ENCODE measurements at places on chromosomes 2 and 18.

GRCh38 chr2:46978723-46979122 is 63.1 kb upstream of the MCFD2 start:
- no peak for DNase-seq

GRCh38 chr2:135993421-135993820 is 8.0 kb upstream of the DARS1 start:
- no peak for DNase-seq

- DNase-seq = no peak
Observed at GRCh38 chr2:54535599-54536195, 79.6 kb downstream of the SPTBN1 start.

DNA sequence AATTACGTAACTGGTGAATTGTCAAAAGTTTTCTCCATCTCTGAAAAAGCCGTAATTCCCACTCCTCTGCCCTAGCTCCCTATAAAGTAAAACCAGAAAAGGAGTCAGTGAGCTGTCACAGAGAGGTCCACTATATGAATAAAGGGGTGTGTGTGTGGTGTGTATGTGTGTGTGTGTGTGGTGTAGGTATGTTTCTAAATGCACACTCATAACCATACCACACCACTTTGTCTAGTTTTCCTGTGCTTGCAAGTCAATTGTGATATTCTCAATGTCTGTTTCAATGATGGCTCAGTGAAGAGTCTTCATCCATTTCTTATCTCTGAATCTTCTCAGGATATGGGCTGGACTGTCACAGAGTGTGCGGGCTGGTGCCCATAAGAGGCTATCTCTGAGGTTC is 54.8 kb upstream of the CCDC68 start:
- DNase-seq = no peak

GRCh38 chr2:9266711-9267110 is 60.1 kb downstream of the ASAP2 start:
- DNase-seq = no peak

- DNase-seq = no peak
Observed at GRCh38 chr2:171325886-171326585, 107.8 kb downstream of the METTL8 start.

GRCh38 chr2:18176679-18177215 is 298.3 kb downstream of the KCNS3 start:
- no peak for DNase-seq

DNA sequence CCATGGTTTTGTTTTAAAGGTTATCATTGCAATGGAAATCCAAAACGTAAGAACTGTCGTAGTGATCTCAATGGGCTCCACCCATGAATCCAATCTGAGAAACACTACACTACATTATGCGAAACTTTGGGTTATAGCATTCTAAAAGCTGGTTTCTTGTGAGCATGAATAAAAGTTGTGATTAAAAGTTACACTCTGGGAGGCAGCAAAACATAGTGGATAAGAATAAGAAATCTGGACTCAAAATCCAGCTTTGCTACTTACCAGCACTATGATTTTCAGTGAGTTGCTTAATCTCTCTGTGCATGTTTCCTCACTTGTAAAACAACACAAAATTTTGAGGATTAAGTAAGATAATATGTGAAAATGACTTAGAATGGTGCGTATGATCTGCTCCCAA is 25.7 kb upstream of the THOC1 start:
- no peak for DNase-seq

DNA sequence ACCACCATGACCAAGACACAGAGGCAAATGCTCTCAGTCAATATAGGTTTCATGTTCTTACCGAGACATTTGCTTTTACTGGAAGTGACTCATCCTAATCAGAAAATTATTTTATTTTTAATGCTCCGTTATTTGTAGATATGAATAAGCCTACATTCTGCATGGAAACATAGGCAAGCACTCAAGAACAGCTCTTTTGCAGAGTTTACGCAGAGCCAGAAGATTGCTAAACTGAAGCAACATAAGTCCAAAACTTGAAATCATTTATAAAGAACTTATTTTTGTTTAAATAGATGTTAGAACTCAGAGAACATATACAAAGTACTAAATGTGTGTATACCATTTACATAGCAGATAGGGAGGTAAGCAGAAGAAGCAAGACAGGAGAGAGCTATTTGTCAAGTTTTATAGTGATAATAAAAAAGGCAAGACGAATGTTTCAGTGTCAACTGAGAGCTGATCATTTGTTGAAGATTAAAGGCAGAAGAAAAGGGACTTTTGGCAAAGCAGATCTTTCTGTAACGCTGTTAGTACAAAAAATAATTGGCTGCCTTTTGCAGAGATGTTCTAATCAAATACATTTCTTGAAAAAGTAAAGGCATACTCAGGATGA is 12.4 kb upstream of the PPP1R1C start:
- no peak for DNase-seq

GRCh38 chr2:50602636-50603327 is 429.1 kb downstream of the NRXN1 start:
- DNase-seq = no peak

GRCh38 chr2:187174582-187174981 is 273.5 kb downstream of the CALCRL start:
- DNase-seq = no peak

- no peak for DNase-seq
Observed at GRCh38 chr18:34594266-34594665, 115.8 kb upstream of the DTNA start.

- DNase-seq = no peak
Observed at GRCh38 chr2:96574364-96574763, 37.8 kb downstream of the ARID5A start.

DNA sequence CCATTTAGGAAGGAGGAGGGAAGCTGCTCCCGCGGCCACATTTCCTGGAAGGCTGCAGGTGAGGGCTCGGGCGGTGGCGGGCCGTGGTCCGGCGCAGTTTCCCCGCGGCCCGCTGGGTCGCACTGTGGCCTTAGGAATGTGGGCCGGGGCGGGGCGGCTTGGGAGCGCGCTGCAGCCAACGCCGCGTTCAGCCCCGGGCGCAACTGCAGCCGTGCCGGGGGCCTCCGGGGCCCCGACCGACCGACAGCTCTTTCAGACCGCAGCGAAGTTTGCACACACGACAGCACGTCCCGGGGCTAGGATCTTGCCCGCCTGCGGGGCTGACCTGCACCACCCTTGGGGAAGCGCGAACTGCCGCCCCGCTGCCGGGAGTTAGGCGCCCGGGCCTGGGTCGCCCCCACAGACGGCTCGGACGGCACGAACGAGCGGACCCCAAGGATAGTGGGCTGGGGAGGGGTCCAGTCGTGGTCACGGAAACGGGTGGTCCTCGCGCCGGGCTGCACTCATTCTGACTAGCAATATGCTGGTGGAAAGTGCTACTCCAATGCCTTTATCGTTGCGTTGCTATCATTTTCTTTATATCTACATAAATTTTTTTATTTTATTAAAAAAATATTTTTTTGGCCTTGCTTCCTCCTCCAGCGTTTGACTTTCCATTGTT is 69.9 kb upstream of the DLX2 start:
- DNase-seq = no peak

DNA sequence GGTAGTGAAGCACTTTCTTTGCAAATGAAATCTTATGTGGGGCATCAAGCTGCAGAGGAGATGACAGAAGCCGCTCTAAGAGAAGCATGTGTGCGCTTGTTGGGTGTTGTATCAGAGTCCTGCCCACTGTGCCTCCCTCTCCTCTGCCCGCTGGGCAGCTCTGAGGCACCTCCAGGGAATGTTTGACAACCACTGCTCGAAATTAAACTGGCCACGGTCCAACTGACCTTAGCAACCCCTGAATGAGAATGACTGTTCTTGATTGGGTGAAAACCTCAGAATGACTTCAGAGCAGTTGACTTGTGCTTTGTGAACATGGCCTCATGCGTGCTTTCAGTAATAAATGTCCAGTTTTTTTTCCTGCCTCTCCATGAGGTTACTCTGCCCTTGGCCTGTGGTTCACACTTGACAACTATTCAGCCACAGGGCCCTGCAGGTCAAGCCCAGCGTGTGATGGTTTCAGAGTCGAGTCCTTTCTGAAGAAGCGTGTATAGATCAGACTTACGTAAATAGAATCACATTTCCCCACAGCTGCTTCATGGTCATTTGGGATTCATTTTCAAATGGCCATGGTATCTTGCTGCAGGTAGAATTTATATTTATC is 94.9 kb downstream of the SLC4A3 start:
- no peak for DNase-seq

DNA sequence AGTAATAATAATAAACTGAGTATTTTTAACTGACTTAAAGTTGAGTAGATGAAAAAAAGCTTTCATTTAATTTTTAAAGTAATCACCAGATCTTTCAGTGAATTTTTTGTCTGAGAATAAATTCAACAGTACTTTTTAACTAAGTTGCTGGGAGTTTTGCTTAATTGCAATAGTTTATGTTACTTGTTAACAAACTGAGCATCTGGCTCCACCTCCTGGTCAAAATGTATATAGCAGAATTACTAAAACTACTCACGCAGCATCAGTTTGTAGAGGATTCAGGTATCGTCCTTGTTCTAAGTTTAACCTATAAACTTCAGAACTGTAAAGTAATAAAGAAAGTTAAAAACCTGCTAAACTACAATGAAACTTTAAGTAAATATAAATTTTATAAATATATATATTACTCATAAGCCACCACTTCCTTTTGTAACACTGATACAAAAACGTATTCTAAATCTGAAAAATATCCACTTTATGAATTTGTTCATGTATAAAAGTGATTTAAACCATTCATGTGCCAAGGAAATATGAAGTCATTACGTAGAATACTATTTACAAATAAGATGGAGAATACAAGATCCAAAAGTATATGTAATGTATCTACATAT is 21.3 kb downstream of the NOL10 start:
- DNase-seq = no peak

- DNase-seq = no peak
Observed at GRCh38 chr2:220504938-220505503, 877.6 kb downstream of the SLC4A3 start.

GRCh38 chr2:237590272-237591140 is at the start of gene RAB17:
Gene RAB17, minus strand, starts transcription at chr2:237590734. Its CDS starts 4,580 bp downstream, at chr2:237586154.
- no peak for DNase-seq

- DNase-seq = no peak
Observed at GRCh38 chr18:74506448-74507084, 10.4 kb downstream of the CNDP2 start.

DNA sequence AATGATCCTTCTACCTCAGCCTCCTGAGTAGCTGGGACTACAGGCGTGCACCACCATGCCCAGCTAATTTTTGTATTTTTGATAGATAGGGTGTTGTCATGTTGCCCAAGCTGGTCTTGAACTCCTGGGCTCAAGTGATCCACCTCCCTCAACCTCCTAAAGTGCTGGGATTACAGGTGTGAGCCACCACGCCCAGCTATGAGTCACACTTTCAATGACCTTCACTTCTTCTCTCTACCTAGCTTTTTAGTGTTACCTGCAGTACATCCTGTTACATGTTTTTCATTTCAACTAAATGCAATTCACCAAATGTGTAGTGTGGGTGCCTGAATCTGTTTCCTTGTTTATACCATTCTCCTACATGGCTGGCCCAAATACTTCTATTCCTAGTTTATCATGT is 64.0 kb downstream of the SLC39A10 start:
- DNase-seq = no peak

GRCh38 chr2:203366639-203367466 is 38.7 kb downstream of the ABI2 start:
- no peak for DNase-seq

DNA sequence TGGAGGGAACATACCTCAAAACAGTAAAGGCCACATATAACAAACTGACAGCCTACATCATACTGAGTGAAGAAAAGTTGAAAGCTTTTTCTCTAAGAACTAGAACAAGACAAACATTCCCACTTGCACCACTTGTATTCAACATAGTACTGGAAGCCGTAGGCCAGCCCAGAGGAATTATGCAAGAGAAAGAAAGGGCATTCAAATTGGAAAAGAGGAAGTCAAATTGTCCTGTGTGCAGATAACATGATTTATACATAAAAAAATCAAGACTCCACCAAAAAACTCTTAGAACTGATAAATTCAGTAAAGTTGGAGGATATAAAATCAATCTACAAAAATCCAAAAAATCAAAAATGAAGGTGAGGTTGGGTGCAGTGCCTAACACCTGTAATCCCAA is 8.0 kb upstream of the KDM3A start:
- no peak for DNase-seq

DNA sequence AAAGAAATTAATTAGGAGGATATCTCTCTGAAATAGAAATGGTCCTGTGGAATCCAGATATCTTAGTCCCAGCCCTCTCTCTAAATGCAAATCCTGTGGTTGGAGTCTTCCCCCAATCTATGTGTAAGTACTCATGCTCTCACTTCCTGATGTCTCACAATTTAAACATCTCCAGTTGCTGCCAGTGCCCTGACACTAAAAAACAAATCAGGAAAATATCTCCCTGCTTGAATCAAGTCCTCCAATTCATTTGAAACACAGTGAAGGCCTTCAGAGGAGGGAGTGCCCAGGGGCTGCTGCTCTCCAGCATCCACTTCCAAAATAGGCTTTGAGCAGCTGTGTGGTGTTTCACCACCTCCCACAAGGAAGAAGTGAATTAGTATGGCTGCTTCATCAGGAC is 413.8 kb downstream of the RAD51AP2 start:
- DNase-seq = no peak

DNA sequence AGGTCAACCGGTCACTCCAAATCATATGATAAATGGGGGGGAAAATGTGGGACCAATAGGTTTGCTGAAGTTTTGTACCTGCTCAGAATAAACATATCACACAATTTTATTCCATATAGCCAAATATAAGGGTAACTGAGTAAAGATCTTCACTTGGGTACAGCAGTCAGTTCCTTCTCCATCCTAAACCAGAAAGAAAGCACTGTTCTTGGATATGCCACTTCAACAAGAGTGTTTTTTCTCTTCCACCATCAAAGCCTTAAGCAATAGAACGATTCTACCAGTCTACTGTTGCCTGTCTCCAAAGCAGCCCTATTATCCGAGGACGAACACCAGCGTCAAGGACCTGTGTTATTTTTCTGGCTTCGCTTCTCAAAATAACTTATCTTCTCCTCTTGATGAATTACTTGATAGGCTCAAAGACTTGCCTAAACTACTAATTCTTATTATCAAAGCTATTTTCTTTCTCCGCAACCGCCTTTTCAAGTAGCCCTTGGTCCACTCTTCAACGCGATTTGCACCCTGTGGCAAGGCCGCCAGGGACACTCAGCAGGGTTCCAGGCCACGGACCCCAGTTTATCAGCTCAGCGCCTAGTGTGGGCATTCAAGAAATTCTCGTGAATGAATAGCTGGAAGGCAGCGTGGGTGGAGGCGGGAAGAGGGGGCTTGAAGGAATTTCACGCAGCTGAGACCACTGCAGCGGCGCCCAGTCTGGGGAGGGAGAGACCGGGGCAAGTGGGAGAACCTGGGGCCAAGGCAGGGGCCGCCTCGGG is 646 bp downstream of the ALS2 start:
- DNase-seq = no peak

- DNase-seq = no peak
Observed at GRCh38 chr18:25876330-25876948, 214.0 kb downstream of the SS18 start.

GRCh38 chr2:73122536-73122935 is 9.8 kb upstream of the RAB11FIP5 start:
- DNase-seq = no peak

DNA sequence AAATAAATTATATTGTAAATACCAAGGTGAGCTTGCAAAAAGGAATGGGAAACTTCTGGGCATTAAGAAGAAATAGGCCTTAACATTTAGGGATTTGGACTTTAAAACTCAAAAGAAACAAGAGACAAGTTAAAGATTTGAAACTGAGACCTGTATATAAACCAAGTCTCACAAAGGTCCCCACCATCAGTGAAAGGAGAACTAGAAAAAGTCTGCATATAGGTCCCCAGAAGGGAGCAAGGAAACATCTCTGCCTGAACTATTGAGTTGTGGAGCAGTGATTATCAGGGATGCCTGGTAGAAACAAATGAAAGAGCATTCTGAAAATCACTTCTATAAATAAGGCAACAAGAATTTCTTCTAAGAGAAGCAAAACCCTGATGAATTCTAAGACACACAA is 30.5 kb upstream of the ITGAV start:
- DNase-seq = no peak

Measured in cortex of kidney (tissue), 1 donor.